Stimulated activated CD4-positive, alpha-beta T cell treated with anti-CD3 and anti-CD28 coated beads, Interleukin-1b, Interleukin-23, amount 100 ng/mL, for 1 hour (primary cell): ENCODE measurements at places on chromosomes 4 and X.

- DNase-seq: no peak
Observed at GRCh38 chrX:148811236-148811635, 310.8 kb downstream of the AFF2 start.

- no peak for DNase-seq
Observed at GRCh38 chr4:907691-908425, 24.3 kb downstream of the GAK start.

DNA sequence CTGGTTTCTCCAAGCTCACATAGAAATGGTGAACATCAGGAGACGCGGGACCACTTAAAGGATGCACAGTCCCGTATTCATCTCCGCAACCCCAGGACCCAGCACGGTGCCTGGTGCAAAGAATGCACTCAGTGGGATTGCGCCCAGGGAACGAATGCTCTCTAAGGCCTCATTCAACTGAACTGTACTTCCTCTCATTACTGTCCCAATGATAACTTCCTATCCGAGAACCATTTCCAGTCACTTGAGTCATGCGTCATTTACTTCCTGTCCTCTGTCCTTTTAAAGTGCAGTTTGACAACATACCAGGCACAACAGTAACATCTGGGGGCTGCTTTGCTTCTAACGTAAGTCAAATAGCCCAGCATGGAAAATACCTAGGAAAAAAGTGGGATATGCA lies 75.7 kb downstream of the RBM47 start:
- no peak for DNase-seq

DNA sequence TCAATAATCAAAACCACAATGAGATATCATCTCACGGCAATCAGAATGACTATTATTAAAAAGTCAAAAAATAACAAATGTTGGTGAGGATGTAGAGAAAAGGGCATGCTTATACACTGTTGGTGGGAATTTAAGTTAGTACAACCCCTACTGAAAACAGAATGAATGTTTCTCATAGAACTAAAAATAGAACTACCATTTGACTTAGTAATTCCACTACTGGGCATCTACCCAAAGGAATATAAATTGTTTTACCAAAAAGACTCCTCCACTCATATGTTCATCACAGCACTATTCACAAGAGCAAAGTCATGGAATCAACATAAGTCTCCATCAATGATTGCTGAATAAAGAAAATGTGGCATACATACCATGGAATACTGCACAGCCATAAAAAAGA lies 278.1 kb upstream of the ARSJ start:
- DNase-seq: no peak

GRCh38 chrX:72276478-72276953 lies 532 bp downstream of the RPS4X start:
- DNase-seq: no peak

- no peak for DNase-seq
Observed at GRCh38 chr4:40289366-40290188, 45.6 kb upstream of the CHRNA9 start.

DNA sequence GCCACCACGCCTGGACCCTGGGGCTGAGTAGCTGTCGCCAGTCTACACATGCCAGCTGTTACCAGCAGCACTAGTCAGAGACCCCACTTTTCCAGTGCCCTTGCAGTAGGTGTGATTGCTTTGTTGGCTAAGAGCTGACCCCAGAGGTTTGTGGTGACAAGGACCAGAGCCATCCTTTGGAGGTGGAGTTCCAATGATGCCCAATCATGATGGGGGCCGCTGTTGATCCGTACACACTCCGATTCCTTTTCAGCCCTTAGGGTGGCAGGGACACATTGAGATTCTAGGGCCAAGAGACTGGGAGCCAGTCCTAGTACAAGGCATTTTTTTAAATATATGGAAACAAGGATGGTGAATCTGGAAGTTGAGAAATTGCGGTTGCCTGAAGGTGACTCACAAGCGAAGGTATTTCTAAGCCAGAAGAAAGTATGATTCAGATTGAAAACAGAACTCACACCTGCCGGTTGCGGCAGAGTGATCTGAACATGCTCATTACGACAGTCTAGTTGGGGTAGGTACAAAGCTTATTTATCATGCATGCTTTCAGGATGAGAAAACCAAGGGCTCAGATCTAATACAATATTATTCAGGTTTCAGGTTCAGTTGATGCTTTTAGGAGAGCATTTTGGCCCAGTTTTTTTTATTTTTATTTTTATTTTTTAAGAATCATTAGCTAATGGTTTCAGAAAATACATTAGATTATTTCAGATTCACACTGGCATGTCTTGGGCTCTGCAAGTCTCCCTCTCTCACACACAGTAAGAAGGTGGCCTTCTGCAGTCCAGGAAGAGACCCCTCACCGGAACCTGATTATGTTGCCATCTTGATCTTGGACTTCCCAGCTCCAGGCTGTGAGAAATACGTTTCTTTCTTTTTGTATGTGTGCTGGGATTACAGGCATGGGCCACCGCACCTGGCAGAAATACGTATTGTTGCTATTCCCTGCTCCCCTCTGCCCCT lies 43.4 kb downstream of the SHROOM2 start:
- DNase-seq: no peak

- no peak for DNase-seq
Observed at GRCh38 chr4:3440979-3441500, 728 bp upstream of the HGFAC start.

DNA sequence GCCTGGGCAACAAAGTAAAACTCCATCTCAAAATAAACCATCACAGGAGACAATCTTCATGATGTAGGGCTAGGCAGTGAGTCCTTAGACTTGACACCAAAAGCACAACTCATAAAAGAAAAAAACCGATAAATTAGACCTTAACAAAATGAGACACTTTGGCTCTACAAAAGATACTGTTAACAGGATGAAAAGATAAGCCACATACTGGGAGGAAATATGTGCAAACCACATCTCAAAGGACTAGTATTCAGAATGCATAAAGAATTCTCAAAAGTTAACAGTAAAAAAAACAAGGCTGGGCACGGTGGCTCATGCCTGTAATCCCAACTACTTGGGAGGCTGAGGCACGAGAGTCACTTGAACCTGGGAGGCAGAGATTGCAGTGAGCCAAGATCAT lies 13.2 kb downstream of the EFHC2 start:
- DNase-seq: no peak

DNA sequence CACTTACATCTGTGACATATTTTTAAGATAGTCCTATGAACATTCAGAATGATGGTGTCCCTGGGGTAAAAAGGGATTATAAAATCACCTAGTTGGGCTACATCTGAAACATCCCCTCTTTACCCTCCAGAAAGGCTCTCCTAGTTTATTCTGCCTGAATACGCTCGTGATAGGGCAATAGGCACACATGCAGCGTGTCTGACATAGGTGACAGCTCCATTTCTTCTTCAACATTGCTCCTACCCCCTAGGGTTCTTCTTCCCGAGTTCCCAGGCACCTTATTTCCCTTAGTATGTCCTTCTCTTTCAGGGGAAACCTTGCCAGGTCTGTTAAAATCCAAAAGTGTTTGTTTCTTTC lies 27.1 kb upstream of the CFAP299 start:
- DNase-seq: no peak

DNA sequence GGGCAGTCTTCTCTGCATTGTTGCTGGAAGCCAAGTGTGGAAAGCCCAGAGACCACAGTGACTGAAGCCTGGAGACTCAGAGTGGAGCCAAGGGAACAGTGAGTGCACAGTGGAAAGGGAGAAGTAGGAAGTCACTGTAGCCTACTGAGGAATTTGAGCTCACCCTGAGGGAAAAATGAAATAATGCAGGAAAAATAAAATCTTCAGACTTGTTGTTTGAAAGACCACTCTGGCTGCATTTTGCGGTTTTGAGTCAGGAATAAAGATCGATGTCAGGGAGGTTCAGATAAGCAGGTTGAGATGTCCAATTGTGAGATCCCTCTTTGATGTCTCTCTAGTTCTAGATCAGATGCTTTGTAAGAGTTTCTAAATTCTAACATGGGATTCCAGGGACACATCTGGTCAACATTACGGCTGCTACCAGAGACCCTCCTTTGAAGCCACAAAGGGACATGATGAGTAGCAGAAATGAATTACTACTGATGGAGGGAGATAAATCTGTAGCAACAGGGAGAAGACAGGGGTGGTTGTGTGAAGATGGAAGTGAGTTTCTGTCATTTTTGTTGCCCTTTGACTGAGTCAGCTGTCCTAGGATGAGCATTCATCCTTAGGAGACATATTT lies 8.4 kb downstream of the ADH4 start:
- no peak for DNase-seq
